ENCODE measurements at places on chromosomes 3 and 15.

GRCh38 chr15:70580958-70581357 lies 182.4 kb downstream of the UACA start:
- DNase-seq = no peak

GRCh38 chr3:59480486-59480995 lies 430.7 kb upstream of the CFAP20DC start:
- DNase-seq = peak; percentile 77

DNA sequence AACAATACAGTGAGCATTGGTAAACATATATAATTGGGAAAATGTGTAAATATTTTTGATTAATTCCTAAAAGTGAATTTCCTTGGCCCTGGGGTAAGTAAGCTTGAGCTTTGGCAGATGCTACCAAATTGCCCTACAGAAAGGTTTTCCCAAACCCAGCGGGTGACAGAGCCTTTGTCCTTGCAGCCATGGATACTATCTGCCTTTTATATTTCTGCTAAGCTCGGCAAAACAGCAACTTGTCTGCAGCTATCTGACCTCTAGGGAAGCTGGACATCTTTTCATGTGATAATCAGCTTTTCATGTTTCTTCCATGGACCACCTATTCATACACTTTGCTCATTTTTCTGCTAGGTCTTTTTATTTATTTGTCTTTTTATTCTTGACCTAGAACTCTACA lies 64.7 kb upstream of the SEC22A start:
- DNase-seq = no peak

DNA sequence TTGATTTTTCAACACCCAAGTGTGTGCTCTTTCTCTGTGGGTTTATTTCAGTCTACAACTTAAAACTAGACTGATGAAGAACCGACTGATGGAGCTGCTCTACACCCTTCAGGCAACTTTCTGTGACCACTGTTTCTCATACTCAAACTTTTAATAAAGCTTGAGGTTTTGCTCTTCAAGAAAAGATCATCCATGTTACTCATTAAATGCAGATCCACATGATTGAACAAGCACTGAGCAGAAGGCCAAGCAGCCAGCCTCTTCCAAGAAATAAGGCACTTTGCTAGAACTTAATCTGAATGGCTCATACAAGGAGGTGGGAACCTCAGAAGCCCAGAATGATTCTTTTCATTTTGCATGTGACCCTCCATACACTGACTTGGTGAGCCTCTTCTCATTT lies 8.7 kb downstream of the SLC27A2 start:
- DNase-seq = no peak

DNA sequence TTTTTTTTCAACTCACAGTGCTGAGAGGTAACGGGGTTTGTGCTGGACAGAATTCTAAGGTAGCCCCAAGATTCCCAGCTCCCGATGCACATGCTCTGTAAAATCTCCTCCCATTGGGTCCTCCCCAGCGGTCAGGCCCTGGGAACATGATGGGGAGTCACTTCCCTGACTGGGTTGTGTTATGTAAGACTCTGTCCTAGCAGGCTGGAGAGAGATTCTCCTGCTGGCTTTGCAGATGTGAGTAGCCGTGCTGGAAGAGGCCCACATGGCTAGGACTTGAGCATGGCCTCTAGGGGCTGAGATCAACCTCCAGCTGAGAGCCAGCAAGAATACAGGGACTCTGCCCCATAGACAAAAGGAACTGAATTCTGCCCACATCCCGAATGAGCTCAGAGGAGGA lies 83.7 kb upstream of the OXTR start:
- DNase-seq = no peak

DNA sequence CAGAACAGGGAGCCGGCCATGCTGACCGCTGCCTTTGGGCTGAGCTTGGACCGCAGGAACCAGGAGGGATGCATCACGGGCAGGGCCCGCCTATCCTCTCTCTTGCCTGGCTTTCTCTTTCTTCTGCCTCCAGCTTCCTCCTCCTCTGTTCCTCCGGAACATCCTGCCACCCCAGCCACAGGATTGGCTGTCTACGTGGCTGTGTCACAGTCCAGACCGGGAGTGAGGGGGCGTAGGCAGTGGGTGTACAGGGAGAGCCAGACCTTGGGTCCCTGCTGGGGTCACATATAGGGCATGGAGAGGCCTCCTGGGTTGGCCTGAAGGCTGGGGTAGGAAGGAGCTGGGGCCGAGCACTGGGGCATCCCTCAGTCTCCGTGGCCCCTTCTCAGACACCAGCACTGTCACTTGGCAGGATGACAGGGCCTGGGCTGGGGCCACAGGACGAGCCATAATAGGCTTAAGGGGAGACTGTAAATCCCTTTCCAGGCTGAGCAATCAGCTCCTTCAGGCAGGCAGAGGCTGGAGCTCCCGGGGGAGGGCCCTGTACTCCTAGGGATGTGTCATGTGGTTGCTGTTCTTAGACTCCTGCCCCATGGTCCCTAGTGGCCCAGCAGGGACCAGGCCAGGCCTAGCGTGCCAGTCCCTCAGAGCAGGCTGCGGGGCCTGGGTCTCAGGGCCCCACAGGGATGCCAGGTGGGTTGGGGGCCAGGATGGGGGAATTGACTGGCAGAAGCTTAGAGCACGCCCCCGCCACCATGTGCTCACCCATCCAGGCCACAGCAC lies 25.4 kb downstream of the LINGO1 start:
- peak; percentile 35 for DNase-seq

GRCh38 chr15:78976691-78977090 lies 31.8 kb upstream of the CTSH start:
- no peak for DNase-seq

DNA sequence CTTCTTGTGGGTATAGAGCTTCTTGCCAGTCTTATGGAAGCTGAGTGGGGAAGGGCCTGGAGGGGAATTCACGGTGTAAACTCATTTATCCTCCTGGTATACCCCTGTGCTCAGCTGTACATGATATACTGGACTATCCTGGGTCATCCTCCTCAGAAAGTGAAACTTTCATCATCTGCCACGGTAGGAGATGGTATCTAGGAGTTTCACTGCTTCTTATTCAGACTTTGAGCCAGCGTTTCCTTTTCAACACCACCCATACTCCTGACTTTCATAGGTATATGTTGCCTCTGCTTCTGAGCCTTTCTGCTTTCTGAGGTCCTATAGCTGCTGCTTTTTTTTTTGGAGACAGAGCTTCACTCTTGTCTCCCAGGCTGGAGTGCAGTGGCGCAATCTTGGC lies 15.6 kb downstream of the SENP5 start:
- DNase-seq = no peak

GRCh38 chr3:87468938-87469337 lies 192.6 kb upstream of the POU1F1 start:
- DNase-seq = no peak

- no peak for DNase-seq
Observed at GRCh38 chr3:9837701-9838582, 5.9 kb downstream of the RPUSD3 start.

DNA sequence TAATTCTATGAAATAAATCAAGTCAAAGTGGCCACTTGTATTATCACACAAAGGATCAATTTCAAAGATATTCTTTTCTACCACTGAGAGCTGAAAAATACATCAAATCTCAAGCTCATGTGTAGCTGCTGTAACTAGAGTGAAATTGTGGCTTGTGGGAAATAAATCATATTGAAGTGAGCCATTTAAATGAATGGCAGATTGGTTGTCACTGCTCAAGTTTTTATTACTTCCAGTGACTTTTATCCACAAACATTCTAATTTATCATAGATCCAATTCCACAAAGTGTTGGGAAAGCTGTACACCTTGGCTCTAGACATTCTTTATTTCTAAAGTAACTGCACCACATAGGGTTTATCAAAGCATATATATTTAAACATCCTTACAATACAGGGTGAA lies 285.4 kb downstream of the CNTN3 start:
- DNase-seq = no peak

DNA sequence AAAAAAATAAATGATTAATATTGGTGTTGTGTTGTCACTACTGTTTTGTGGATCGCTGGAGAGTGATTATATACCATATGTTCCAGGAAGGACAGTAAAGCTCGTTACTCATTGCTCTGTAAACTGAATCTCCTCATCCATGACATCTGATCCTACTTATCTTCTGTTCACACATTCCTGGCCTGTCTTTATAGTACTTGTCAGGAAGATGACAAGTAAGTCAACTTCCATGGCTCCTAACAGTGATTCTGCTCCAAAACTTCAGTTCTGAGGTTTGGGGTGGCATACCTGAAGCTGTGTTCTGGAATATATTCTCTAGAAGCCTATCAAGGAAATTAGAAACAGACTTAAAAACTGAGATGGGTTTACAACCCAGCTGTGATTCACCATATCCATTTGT lies 288.9 kb downstream of the ZBBX start:
- no peak for DNase-seq

DNA sequence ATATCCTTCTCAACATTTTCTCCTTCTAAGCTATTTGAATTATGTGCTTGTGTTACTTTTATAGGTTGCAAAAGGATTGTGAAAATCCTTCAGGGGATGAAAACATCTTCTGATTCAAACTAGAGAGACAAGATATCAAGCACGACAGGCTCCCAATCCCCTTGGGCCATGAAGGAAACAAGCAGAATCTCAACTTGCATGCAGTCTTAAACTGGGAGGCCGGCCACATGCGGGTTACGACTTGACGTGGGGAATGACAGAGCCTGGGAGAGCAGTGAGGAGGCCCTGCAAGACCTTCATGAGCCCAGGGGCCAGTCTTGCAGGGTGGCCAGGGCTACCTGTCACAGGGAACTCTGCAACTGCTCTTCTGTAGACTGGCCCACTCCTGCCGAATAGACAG lies 94.4 kb downstream of the SCN11A start:
- DNase-seq = no peak

GRCh38 chr3:169923189-169923588 lies 11.8 kb downstream of the SAMD7 start:
- no peak for DNase-seq

DNA sequence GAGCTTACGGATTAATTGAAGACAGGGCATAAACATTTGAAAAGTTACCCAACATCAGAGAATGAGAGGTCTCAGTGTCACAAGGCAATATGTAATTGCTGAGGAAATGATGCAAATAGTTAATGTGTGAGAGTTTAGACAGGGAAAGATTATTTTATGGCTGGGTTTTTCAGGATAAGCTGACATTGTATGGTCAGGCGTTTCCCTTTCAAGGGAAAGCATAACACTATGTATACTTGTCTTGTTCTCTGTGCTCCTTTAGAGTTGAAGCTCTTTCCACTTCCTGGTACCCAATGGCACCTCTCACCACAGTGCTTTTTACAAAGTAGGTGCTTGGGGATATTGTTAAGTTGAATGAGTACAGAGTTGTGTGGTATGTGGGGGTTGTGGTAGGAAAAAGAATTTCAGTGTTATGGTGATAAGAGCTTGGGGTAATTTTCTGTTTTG lies 19.9 kb downstream of the IQGAP1 start:
- peak; percentile 85 for DNase-seq

DNA sequence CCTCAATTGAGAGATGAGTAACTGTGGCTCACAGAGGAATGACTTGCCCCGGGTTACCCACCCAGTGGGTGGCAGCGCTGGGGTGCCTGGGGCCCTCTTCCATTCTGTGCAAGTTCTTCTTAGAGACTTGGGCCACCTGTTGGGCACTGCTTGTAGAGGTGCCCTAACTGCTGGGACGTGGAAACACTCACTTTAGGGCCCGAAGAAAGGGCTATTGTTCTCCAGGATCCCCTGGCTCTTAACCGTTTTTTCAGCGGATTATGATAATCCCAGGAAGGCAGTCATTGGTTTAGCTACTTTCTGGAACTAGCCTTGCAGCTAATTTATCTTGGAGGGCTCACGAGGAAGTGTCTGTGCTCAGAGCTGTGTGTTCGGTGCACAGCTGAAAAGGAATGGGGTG lies 66.0 kb upstream of the GCNT3 start:
- DNase-seq = no peak

DNA sequence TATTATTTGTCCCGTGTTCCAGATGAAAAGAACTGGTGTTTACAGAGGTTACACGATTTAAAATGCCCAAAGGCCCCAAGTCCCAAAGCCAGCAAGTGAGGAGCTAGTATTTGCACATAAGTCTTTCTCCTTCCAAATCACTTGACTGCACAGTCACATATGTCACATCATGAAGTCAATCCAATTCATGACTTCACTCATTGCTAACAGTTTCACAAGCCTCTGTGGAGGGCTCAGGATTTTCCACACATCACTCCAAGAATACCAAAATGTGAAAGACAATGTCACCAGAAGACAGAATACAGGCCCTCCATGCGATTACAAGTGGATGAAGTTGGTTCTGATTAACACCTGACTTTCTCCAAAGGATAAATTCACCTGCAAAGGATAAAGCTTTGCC lies 283.1 kb upstream of the UBE2E2 start:
- DNase-seq = peak; percentile 20

DNA sequence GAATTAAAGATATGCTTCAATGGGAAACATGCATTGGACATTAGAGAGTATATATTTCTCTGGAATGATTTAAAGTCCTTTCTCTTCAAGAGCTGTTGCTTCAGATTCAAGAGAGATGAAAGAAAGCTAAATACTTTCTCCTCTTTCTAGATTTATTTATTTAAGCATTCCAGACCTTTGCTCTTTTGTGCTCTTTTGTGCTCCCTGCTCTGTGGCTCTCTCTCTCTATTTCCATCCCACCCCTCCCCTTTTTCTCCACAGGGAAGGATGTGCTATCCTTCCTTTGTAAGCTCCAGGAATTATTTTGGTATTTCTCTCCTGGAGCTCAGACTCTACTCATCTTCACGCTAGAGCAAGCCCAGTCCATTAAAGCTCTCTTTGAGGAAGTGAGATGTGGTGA lies 871.9 kb upstream of the GBE1 start:
- DNase-seq = no peak

Measured in inflammatory macrophage treated with lipopolysaccharide for 4 hours (primary cell).